ENCODE measurements at places on chromosomes 2 and 18. TPM values are rescaled to one million over a fixed set of nuclear protein-coding genes. Genes with fewer than 3 reads are reported as not detected.

Gene OTOS
- not detected for total RNA-seq

Gene PROM2
- total RNA-seq = 31.5 TPM

DNA sequence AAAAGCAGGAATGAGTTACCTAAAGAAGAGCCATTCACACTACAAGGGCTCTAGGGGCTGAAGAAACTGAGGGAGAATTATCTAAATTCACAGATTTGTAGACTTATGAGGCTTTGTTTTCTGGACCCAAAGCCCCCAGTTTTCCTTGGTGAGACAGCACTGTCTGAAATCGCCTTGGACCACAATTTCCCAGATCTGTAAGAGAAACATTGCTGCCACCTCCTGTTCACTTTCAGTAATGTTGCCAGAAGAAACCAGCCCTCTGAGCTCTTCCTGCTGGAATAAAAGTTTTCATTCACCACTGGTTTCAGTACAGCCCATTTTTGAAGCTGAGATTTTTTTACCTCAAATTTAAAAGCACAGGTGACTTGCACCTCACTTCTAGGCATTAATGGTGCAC lies 169.2 kb downstream of the CDH20 start:
- H3K36me3 ChIP-seq = no peaks in the 10 kb centered on the region
- no peak overlapping the region for H3K4me3 ChIP-seq
- no peak for DNase-seq

DNA sequence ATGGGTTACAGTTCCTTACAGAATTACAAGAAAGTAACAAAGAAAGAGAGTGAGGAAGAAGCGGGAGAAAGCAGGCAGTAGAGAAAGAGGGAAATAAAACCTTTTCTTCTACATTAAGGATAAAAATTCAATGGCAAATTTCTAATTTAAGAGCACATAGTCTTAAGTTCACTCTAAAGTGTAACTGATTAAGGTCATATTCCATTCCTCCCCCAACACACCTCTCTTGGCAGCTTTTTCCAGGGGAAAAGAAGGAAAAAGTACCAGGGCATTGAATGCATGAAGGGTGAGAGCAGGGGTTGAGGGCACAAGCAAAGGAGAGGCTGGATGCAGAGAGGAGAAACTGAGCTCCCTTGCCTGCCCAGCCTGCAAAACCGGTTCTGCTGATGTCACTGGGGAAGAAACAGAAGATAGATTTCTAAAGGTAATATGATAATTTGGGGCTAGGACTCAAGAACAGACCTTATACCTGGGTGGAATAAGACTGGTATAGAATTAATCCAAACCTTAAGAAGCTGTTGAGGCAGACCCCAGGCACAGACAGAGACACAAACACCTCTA lies 4.6 kb downstream of the ACMSD start:
- H3K4me3 ChIP-seq = no peak overlapping the region
- no peak for DNase-seq
- H3K4me1 ChIP-seq = no peaks in the 10 kb centered on the region
- H3K27me3 ChIP-seq = no peaks in the 10 kb centered on the region

DNA sequence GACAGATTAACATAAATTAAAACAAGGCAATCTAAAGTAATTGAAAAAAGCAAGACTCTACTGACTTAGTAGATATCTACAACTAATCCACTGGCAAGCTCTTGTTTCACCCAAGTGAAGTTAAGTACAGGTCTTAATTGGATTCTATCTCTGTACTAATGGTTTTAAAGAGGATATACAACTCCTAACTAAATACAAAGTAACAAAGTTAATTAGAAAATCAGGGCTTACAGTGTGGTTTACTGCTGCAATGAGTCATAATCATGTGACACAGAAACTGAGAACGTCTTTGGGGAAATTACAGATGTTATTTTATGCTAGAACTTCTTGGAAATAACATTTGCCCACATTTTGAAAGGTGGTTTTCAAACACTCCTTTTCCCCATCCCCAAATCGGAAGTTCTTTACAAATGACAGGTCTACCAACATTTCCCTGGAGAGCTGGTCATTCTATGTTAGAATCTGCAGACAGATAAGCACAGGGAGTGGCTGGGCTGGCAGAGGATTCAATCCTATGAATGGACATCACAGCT lies 245.3 kb downstream of the STK39 start:
- peaks cover 13% of the 10 kb centered on the region for H3K36me3 ChIP-seq
- H3K27me3 ChIP-seq = no peaks in the 10 kb centered on the region

DNA sequence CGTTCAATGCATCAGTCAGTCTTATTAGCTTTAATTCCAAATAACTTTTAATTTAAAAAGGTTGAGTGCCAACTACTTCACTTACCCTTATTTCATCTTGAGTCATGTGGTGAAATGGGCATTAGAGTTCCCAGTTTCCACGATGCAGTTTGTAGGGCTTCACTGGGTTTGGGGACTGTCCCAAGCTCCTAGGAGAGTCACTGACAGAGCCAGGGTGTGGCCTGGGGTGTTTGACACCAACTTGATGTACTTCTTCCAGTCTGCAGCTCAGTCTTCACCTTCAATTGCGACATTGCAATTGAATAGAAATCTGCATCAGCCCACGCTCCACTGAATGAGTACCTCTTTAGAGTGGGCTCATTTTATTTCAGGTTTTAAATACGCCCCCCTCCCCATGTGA lies 165.3 kb downstream of the ARL4C start:
- DNase-seq = no peak
- no peaks in the 10 kb centered on the region for H3K36me3 ChIP-seq
- H3K4me3 ChIP-seq = no peak overlapping the region
- H3K4me1 ChIP-seq = peaks cover 33% of the 10 kb centered on the region
- H3K27ac ChIP-seq = no peak overlapping the region

GRCh38 chr2:65846989-65847678 lies 414.7 kb upstream of the SPRED2 start:
- no peak for DNase-seq

DNA sequence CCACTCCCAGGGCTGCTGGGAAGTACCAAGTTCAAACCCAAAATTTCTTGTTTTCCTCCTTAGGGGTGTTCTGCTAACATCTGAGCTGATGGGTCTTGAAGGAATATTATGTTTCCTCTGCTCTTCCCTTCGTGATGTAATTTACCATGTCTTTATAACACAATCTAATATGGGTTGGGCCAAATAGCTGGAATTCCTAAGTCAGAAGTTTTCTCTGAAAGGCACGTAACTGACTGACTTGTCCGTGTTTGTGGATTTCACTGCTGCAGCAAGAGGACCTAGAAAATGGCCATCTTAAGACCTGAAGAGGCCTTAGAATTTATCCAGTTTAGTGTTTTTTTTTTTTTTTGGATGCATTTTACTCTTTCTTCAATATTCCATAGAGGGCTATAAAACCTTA lies 256.7 kb downstream of the DCDC2C start:
- DNase-seq = no peak
- peak overlapping the region; percentile 32 for H3K4me3 ChIP-seq
- H3K4me1 ChIP-seq = peaks cover 18% of the 10 kb centered on the region
- peak overlapping the region; percentile 84 for H3K27ac ChIP-seq
- no peaks in the 10 kb centered on the region for H3K36me3 ChIP-seq

Data from type B pancreatic cell (in vitro differentiated cells).